Activated CD4-positive, CD25-positive, alpha-beta regulatory T cell (primary cell): ENCODE measurements at places on chromosomes 4 and X.
A peak's percentile ranks its signal among the peaks of the same experiment; 100 is the strongest.

DNA sequence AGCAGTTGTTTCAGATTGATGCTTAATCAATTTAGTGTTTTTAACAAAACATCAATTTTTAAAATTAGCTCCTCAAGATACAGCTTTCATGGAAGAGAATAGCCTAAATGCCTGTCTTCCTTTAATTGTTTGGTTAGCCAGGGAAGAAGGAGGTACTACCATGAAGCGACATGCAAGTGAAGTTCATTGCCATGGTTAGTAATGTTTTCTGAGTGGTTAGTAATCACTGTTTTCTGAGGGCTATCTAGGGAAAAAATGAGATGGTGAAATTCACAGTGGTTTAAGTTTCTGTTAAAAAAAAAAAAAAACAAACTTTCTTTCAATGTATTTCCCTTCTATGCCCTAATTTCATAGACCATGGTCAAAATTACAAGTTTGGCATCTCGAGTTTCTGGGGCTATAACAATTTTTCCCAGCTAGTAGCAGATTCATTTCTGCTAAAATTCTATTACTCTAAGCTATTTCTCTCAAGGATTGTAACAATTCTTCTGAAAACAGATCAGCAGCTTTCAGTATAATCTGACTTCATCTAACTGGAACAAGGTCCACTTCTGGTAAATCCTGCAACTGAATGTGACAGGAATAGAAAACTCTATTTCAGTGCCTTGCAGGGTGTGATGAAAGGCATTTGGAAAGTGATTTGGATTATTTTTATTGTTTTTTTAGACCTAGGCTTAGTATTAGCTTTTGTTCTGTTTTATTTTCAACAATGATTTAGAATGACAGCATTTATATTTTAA lies 157.0 kb downstream of the PCDH18 start:
- DNase-seq, result no peak

DNA sequence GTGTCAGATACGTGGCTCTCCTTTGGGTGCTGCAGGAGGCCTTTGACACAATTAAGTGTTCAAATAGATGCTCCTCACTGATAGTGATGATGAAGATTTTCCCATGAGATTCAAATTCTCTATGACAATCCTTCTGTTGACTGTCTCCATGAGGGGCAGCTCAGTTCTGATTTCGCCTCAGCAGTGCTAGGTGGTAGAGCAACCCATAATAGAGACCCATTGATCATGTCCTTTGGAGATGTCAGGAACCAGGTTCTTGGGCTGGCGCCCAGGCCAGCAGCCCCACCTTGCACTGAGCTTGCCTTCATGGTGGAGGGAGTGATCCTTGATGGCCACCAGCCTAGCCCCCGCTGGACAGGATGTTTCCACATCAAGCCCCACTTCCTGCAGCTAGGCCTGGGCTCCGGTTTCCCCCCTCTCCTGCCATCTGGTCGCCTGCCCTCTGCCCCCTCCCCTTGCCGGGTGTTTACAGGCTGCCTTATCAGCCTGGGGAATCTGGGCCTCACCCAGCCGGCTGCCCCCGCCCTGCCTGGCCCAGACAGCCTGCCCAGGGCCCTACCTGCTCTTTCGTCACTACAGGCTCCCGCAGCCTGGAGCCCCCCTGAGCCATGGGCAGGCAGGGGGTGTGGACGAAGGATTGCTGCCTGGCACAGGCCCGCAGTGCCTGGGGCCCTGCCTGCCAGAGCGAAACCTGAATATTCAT lies 12.6 kb downstream of the ELF4 start:
- DNase-seq, result peak; percentile 3

DNA sequence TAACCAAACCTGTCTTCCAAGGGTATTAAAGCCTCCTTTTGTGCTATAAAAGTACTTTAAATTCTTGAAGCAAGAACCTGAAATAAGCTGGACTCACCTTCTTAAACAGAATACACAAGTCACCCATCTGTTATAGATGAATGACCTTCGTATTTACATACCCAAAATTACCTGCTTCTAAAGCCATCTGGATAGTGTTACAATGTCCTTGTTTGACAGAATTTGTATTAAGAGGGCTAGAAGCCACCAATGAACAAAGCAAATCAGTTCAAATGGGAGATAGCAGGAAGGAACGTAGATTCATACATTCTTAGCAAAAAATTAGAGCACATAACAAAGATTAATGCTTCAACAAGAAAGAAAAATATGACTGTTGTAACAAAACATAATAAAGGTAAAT lies 33.7 kb upstream of the CCSER1 start:
- no peak for DNase-seq

DNA sequence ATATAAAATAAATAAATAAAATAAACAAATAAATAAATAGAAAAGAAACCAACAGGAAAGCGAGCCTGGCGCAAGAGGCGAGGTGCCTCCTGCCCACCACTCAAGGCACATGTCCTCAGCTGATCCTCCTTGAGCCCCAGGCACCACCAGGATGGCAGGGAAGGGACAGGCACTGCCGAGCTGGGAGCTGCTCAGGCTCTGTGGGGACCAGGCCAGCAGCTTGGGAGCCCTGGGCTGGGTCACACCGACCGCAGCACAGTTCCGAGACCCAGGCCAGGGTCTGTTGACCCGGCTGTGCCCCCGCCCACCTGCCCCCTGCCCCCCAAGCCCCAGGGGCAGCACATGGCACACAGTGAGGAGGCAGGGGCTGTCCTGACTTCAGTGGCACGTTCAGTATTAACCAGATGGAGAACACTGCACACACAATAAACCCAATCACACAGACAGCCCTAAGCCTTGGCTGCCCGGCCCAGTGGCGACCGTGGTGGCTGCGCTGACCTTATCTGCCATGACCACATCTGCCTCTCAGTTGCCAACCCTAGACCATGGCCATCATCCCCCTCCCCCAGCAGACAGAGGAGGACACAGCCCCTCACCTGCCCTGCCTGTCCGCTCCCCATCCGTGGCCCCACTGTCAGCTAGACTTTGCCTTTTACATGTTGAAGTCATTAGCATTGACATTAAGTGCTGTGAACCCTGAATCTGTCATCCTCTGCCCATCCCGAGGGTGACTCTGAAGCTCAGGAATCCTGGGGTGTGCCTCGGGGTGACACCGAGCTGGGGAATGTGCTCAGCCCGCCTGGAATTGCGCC lies 2.9 kb upstream of the TREX2 start:
- no peak for DNase-seq

DNA sequence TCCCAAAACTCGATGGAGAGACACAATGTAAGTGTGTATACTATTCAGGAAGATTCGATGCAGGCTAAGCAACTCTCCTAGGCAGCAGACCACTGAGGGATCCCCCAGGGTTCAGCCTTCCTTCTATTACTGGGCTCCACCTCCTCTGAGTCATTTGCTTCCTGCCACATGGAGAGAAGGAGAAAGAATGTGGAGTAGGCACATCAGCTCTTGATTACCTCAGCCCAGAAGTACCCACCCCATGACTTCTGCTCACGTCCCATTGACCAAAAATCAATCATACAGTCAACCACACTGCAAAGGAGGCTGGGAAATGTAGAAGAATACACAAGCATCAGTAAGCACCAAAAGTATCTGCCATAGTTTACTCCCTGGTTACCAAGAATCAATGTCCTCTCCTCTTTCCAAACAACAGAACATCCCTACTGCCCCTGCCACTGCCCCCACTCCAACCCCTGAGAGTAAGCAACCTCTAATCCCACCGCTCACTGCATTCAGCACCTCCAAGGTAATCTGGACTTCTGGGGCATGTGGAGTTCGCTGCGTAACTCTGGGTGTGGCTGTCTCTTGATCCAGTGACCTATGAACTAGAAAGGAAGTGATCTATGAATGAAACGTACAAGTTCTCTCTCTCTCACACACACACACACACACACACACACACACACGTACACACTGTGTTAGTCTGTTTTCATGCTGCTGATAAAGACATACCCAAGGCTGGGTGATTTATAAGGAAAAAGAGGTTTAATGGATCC lies 91.2 kb upstream of the C1QTNF7 start:
- DNase-seq, result no peak

- DNase-seq, result no peak
These were observed 8.2 kb downstream of the PPAT start for GRCh38 chr4:56427179-56427578.

DNA sequence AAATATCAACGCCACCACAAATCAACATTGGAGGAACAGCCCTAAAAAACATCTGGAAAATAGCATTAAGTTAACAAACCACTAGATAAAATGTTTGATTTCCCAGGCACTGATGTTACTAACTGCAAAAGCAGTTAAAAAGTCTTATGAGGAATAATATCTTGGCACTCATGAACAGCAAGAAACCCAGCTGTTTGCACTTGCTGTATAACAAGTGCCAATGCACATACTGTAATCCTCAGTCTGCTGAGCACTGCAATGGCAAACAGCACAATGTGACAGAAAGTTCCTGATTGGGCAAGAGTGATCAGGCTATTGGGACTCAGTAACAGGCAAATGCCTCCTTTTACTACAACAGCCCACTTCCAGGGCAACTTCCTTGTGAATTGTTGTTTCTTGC lies 20.8 kb upstream of the SEC24B start:
- no peak for DNase-seq

GRCh38 chr4:83660578-83660977 lies 124.7 kb downstream of the GPAT3 start:
- DNase-seq, result no peak

DNA sequence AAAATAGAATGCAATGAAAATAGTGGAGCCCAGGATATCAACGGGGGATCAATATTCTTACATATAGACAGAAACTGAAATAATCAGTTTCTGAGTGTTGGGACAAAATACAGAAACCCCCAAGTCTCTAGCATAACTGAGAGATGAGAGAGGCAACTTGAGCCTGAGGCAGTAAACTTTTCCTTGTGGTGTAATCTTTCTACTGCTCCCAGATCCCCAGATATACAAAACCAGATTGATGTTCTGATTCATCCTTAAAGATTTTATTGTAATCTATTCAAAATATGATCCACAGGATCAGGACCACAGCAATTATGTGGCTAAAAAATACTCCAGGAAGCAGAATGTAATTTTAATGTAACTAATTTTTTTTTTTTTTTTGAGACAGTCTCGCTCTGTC lies 2282.6 kb downstream of the ARAP2 start:
- no peak for DNase-seq

DNA sequence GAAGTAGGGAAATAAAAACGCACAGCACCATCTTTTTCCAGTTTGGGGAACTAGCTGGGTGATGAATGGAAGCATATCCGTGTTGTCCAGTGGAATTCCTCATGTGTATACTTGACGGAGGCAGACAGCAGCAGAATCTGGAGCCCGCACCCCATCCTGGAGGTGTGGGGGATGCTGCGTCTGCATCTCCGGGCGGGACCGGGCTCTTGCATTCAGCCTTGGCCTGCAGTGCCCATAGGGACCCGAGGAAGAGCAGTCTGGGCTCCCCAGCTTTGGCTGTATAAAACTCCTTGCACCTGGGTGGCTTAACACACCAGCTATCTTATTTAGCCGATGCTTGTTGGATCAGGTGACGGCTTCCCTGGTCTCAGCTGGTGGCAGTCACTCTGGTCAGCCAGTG lies 39.7 kb upstream of the LRPAP1 start:
- DNase-seq, result no peak

GRCh38 chr4:15989424-15989823 lies 26.4 kb upstream of the FGFBP2 start:
- no peak for DNase-seq

- no peak for DNase-seq
These were observed 1.1 kb upstream of the FMR1 start for GRCh38 chrX:147910607-147911006.

DNA sequence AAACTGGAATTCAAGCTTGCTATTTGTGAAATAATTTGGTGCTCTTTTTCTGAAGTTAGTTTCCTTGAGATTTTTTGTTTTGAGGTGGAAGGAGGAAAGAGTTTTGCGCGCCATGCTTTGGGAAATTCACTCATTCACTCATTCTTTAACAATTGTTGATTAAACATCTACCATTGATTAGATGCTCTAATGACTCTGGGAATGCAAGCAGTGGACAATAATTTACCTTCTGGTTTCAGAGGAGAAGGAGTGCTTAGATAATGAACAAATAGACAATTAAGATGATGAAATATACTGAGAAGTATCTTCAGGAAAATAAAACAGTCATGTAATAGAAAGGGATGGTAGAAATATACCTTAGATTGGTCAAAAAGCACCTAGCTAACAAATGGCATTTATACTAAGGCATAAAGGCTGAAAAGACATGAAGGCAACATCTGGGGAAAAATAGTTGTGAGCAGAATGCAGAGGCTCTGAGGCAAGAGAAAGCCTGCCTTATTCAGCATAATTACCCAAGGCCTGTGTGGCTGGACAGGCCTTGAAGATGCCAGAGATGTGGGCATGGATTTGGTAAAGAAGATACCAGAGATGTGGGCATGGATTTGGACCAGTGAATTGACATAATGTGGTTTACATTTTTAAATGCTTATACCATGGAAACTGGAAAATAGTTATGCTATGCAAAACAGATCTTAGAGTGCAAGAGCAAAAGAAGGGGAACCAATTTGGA lies 2.7 kb upstream of the COMMD8 start:
- no peak for DNase-seq

GRCh38 chrX:25083661-25084060 lies 67.9 kb upstream of the ARX start:
- DNase-seq, result no peak

DNA sequence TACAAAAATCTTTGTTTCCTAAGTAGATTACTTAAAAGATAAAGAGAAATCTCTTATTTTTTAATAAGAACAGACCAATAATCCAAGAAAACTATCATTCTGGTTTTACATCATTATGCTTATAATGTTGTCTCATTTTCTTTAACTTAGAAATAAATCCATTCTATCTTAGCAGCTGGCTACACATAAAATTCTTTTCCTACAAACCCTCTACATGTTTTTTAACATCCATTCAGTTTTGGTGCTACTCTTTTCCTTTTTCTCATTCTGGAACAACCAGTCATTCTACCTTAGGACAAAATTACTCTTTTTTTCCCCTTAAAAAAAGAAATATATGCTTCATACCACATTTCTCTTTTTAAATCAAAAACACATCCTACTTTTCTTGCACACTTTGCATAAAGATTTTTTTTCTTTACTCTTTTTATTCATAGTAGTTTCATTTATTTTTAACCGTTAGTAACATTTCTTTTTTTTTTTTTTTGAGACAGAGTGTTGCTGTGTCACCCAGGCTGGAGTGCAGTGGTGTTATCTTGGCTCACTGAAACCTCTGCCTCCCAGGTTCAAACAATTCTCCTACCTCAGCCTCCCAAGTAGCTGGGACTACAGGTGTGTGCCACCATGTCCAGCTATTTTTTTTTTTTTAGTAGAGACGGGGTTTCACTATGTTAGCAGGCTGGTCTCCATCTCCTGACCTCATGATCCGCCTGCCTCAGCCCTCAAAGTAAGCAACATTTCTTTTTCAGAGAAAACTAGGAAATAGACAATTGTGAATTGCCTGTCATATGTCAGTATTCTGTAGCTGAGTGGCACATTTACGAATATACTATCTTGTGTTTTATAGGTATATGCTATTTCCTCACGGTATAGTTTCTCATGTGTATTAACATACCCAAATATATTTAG lies 562.8 kb downstream of the ADGRL3 start:
- DNase-seq, result no peak
